ENCODE measurements at places on chromosomes 13 and 19.

GRCh38 chr19:34323433-34324204 is 41.4 kb upstream of the GPI start:
- no peak for DNase-seq

DNA sequence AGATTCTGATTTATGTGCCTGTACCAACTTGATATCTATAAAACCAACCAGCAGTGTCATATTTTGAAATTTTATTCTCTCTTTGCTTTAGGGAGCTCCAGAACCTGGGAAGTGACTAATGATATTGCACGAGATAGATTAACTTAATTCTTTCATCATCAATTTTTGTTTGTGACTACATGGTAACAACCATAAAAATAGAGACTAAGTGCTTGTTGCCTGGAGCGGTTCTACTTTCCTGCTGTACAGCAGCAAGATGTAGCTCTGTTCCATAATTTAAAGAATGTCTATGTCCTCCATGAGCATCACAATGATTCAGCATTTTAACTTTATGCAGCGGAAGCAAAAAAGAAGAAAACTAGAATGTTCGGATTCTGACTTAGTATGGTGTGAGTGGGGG is 275.6 kb downstream of the KLF5 start:
- no peak for DNase-seq

GRCh38 chr13:24503379-24503696 is 9.2 kb downstream of the PARP4 start:
- DNase-seq: no peak

DNA sequence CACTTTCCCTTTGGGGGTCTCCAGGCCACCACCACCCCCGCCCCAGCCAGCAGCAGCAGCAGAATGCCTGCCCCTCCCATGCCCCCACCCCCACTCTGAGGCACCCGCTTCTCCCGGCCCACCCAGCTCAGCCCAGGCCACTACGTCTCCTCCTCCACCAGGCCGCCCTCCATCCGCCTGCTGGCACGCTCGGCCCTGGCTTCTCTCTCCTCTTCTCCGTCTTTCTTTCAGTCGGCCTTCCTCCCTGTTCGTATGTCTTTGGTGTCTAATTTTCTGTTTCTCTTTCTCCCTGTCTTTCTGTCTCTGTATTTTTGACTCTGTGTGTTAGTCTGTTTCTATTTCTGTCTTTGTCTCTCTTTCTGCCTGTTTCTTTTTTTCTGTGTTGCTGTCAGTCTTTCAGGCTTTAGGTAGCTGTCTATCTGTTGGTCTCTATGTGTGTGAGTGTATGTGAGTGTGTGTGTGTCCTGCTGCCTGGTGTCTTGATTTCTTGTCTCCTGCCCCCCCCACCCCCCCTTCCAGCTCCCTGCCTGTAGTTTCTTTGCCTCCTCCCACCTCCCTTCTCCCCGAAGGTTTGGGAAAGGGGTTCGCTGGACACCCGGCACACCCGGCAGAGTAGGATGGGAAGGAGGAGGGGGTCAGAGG is at the start of gene LGI4:
Gene LGI4 (minus strand): TSS at position 459 of the 642 bp plus-strand sequence. CDS start 379 bp downstream, at position 80.
- no peak for DNase-seq

Data from CD8-positive, alpha-beta memory T cell (primary cell).